Choroid plexus epithelial cell (primary cell): ENCODE measurements at places on chromosomes 4 and X.

GRCh38 chr4:108080747-108081146, 88.0 kb downstream of the LEF1 start:
- DNase-seq = no peak

- DNase-seq = no peak
Observed at GRCh38 chr4:87117051-87117731, 103.2 kb downstream of the KLHL8 start.

DNA sequence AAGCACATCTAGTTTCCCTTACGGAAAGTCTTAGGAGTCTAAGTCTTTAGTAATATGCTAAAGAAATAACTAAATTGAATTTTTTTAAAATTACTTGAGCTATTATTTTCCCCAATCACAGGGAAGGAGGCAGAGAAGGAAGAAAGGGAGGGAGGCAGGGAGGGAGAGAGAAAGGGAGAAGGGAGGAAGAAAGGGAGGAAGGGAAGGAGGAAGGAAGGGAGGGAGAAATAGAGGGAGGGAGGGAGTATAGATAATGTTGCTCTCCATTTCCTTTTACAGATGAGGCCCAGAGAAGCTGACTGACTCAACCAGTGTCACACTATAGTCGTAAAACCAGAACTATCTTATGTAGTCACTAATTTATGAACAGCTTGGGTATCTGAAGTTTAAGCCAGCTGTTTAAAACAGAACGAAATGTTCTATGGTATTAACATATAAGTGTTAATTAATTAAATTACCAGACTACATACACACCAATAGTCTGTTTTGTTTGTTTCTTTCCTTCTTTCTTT, 14.6 kb downstream of the SH3RF1 start:
- DNase-seq = no peak

DNA sequence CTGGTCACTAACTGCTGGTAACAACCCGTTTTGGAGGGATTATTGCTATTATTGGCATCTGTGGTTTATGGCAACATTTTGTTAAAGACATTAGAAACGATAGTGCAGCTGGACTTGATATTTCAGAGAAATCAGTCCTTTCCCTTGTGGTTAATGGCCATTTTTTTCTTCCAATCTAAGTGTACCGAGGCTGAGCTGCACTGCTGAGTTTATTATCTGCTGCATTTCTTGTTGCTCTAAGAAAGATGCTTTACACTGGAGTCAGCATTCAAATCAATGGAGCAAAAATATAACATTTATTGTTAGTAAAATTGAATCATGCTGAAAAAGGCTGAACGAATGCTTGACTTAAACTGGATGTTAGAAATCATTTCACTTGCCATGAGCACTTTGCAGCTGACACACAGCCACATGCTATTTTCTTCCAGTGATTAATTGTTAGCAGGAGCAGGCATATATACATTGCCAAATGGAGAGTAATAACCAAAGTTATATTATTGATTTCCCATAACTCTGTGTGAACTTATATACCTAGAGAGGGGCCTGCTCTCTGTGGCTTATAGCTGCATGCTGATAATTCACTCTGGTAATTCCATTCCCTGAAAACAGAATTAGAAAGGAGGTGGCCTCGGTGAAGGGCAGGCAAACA, 66.5 kb upstream of the TTC29 start:
- no peak for DNase-seq

DNA sequence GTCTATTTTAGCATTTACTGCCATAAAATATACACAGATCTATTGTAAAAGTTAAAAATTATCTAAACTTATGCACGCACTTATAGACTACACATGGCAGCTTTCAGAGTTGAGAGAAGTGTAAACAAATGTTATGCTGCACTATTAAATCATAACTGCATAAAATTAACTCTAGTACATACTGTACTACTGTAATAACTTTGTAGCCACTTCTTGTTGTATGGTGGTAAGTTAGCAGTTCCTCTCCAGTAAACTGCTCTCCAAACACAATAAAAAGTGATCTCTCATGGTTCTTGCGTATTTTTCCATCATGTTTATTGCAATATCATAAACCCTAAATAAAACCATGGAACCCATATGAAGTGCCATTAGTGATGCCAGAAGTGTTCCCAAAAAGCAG, 9.6 kb downstream of the DDX60 start:
- no peak for DNase-seq

GRCh38 chr4:118968005-118968404, 79.4 kb downstream of the SYNPO2 start:
- DNase-seq = peak; percentile 98

DNA sequence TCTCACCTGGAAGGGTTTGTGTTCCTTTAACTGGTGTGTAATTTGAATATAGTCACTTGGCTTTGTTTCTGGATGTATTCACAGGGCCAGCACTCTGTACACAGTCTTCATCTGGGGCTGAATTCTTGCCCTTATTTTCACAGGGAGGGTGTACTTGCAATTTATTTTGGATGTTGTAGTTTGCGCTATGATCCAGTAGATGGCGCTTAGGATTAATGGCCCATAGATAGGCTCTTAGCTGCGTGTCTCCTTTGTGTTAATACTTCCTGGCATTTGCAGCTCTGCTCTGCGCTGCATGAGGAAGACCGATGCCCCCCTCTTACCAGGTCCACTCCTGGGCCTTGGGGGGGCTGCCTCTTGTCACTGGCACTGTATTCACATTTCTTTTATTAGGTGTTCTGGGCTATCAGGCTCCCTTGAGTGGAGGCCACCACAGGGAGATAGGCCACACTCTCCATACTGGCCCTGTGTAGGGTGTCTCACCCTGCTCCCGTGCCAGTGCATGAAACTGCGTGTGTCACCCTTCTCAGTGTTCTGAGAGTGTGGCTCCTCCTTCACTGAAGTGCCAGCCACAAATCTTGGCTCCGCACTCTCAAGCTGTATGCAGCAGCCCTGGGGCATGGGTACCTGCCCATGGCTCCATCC, 562.2 kb downstream of the ZIC3 start:
- peak; percentile 34 for DNase-seq

DNA sequence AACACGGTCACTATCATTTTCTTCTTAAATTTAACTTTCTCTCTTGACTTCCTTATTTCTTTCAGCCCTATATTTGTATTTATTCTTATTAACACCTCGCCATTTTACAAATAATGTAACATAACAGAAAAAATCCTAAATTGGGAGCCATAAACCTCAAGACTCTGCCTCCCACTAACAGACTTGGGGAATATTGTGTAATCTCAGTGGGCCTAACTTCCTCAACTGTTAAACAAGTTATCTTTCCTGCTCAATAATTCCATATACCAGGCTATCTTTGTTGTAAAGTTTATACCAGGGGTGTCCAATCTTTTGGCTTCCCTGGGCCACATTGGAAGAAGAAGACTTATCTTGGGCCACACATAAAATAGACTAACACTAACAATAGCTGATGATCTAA, 26.2 kb downstream of the PRSS12 start:
- no peak for DNase-seq

GRCh38 chrX:107625739-107626138, 2.6 kb upstream of the PRPS1 start:
- DNase-seq = no peak

DNA sequence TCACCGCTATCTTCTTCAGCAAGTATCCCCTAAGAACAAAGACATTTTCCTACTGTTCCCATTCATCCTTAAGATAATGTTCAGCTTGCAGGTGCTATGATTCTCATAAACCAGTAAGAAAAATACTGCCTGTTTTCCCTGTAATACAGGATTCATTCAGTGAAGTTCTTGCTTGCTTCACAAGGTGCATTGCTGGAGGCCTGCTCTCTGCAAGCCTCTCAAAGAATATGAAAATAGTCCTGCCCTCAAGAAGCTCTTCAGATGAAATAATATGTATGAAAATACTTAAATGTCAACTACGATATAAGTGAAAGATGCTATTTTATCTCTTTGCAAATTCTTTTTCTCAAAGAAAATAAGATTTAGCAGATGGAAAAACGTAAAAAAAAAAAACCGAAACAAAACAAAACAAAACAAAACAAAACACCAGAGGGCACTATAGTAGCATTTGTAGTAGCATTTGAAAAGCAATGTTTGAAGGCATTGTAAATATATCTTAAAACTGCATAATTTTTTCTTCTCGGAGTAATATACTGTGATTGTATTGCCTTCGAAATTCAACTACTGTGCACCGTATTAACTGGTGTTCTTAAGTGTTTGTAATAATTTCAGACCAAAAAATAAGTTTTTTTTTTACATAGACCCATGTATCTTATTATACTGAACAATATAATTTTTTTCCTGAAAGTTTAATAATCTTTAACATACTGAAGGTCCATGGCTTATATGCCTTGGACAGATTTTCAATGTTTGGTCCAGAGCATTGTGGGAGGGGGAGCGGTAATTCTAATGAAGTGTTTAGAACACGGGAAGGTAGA, 26.0 kb downstream of the ADH4 start:
- peak; percentile 49 for DNase-seq

DNA sequence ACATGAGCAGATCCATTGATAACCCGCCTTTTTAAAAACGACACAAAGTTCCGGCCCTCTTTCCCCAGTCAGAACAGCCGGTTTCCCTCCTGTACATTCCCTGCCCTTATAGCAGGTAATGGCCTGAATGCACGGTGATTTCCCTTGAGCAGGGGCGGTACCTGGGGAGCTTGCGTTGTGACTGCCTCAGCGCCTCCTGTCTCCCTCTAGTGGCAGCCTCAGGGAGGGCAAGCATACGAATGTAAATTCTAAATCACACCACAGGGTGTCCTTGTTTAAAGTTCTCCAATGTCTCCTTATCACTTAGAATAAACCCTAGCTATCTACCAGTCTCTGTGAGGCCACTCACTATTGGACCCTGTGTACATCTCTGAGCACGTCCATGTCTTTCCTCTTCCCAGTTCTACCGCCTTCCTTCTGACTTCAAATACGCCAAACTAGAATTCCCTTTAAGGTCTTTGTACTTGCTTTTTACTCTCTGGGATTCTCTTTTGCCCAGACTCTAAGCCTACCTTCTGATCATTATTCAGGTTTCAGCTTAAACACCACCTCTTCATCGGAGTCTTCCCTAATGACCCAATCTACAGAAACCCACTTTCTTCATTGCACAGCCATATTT, 18.4 kb upstream of the LDB2 start:
- DNase-seq = peak; percentile 73

GRCh38 chrX:15564981-15565579, 35.7 kb downstream of the ACE2 start:
- DNase-seq = peak; percentile 70

GRCh38 chrX:108322234-108322633, 116.0 kb downstream of the COL4A6 start:
- DNase-seq = no peak

DNA sequence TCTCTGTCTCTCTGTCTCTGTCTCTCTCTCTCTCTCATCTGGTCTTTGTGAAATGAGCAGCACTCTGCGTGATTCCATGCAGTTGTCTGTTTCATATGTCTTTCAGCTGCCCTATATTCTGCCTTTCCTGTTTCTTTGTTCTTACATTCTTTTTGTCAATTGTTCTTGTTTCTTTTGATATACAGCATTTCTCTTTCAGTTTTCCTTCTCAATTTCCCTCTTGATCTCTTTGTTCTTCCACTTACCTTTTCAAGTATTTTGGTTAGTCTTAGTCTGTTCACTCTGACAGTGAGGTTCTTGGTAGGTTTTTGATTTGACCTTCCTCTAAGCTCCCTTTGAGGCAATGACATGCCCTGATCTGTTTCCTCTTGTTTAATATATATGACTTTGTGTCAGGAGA, 20.4 kb downstream of the ZNF157 start:
- DNase-seq = no peak

- peak; percentile 83 for DNase-seq
Observed at GRCh38 chrX:103533511-103534216, 14.4 kb upstream of the RAB40A start.

DNA sequence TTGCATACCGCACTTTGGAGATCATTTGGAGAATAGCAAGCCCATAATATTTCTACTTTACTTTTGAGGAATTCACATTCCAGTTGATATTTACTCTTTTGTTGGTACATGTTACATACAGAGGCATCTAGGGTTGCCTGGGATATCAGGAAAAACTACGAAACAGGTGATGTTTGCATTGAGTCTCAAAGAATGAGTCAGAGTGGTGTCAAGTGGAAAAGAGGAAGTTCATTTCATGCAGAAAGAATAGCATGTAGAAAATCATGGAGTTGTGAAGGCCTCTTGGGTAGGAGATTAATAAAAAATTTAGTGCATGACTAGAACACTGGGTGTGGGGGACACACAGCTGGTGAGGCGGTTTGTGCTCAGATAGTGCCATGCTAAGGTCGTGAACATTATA, 33.5 kb upstream of the ELOVL6 start:
- DNase-seq = no peak

GRCh38 chrX:16714504-16714903, 2.0 kb upstream of the CTPS2 start:
- no peak for DNase-seq

DNA sequence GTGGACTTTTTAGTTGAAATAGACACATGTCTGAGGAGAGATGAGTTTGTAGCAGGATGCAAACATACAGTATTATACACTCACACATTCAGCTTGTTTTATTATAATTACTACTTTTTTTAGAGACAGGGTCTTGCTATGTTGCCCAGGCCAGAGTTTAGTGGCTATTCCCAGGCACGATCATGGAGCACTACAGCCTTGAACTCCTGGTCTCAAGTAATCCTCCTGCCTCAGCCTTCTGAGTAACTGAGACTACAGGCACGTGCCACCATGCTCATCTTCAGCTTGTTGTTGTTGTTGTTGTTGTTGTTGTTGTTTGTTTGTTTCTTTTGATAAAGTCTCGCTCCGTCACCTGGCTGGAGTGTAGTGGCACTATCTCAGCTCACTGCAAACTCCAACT, 94.7 kb upstream of the ACSL4 start:
- no peak for DNase-seq

DNA sequence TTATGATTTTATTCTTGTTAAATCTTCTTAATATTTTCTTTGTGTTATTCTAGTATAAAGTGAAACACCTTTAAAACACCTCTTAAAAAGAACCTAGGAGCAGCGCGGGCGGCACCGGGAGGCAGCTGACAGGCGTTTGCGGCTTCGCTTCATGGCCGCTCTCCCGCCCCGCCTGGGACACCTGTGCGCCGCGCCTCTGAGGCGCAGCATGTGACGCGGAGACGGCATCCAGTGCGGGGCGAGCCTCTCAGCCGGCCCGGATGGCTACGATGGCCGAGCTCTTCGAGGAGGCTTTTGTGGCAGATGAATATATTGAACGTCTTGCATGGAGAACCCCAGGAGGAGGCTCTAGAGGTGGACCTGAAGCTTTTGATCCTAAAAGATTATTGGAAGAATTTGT, 1592.7 kb downstream of the TECRL start:
- no peak for DNase-seq

DNA sequence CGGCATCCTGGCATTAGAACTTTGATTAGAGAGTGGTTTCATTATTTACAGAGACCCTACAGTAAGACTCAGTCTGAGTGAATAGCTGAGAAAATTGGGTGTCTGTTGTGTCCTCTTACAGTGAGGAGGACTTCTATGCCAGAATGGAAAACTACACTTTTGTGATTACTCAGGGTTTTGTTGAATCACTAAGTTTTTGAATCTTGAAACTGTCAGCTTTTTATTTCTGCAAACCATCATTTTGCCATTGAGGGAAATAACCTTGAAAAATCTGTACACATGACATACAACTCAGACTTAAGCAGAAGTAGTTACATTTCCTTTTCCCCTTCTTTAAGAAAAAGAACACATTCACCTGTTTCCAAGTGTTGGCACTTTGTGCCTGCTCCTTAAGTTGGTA, 117.6 kb upstream of the RASGEF1B start:
- no peak for DNase-seq

GRCh38 chr4:161256716-161257115, 907.1 kb downstream of the FSTL5 start:
- DNase-seq = peak; percentile 41
